IPS DF 19.7 (cell line): ENCODE measurements at places on chromosomes 7 and 10.

DNA sequence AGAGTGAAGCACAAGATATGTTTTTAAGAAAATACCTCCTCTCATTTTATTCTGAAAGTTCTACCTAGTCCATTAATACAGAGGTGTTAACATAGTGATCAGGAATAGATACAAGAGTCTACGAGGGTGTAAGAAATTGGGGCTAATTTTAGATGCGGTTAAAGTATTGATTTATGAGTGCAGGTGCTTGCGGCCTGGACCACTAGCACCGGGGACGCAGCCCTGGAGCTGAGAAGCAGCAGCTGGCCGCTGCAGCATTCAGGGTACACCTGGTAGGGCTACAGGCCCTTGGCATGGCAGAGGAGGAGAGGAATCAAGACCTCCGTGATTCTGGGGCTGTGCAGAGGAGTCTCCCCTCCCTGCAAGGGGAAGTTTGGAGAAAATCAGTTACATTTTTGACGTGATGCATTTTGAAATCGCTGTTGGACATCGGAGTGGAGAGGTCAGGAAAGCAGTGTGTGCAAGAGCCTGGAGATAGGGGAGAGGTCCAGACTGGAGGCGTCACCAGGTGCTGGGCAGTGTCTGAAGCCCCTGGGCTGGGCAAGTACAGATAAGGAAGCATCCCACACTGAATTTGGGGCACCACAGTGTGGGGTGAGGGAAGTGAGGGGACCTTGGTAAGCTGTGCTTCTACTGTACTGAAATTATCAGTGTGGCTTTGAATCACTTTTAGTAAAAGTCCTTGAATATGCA lies 112.3 kb downstream of the VWC2 start:
- no peak for DNase-seq

DNA sequence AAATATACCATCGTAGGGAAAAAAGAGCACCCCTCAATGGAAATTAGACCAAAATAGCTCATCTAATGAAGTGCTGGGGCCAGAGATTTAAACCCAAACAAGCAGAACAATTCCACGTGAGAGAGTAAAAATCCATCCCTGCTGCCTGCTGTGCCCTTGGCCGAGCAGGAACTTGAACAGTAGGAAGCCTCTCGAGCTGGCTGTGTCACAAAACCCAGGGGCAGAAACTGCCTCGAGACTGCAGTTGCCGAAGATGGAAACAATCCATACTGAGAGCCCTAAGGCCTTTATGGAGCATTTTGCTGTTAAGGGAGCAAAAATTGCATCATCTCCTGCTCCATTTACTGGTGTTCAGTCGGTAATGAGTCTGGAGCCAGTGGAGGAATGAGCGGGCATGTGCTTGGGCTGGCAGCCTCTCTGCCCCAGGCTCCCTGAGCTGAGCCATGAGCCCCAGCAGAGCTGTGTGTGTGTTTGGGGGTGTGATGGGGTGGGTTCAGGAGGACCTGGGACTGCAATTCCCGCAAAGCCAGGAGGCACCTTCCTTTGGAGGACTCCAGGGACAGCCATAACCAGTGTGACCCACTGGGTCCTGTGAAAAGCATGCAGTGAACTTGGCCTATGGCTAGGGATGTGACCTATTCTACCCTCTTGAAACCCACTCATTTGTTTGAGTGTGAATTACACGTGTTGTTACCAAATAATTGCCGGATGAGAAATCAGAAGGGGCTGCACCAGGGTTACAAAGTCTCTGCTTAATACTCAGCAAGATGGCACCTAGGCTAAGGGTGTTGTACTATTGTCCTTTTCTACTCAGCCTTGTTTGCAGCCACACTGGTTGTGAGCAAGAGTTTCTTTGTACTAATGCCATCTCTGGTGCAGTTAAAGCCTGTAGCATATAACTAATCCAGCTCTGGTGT lies 58.3 kb downstream of the CDHR3 start:
- no peak for DNase-seq

DNA sequence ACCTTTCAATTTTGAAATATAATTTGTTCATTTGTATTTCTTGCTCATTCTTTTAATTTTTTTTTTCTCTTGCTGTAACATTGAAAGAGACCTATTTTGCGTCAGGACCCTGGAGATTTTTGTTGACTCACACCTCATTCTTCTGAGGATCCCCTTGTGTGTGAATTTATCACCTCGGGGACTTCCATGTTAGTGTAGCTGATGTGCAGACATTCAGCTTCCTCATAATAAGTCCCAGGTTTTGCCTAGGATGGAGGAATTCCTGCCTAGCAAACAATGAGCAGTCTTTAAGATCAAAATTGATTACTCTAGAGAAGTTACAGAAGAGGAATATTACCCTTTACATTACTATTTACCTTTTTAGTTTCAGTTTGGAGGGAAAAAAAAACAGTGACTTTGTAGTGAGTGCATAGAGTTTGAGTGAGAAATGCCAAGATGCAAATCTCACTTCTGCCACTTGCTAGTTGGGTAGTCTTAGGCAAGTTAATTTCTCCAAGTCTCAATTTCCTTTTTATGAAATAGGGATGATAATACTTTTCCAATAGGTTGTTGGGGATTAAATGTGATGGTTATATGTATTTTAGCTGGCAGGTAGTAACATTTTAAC lies 14.3 kb downstream of the TES start:
- DNase-seq: no peak

DNA sequence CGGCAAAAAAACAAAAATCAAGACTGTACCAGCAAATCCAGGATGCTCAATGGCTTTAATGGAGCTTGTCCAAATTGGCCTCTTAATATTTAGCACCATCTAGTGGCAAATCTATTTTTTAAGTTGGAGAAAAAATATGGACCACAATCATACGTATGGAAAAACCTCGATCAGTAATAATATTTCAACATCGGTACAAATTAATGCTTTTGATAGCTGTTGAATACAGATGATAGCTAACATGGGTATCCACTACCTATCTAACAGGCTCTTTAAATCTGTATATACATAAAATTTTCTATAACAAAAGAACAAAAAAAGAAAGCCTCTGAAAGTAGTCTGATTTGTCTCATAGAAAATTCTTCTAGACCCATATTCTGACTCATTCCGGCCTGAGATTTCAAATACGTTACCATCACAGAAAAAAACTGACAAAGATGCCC lies 29.2 kb downstream of the COA1 start:
- DNase-seq: no peak

DNA sequence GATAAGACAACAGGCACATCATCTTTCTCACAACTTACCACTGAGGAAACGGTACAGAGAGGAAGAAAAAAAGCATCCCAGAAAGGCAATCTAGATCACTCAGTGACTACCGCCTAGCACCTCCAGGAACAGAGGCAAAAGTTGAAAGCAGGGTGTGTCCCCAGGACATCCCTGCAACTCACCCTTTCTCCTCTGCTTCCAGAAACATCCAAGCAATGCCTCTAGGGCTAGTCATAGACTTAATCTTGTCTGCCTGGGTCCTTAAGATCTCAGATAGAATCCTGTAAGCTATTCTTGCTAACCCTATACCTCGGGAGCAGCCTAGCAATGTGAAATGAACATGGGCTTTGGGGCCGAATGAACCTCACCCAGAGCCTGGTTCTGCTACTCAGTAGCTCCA lies 18.8 kb upstream of the PDCD4 start:
- DNase-seq: no peak

- no peak for DNase-seq
These were observed 497.7 kb downstream of the ARL4A start for GRCh38 chr7:13185139-13185538.

DNA sequence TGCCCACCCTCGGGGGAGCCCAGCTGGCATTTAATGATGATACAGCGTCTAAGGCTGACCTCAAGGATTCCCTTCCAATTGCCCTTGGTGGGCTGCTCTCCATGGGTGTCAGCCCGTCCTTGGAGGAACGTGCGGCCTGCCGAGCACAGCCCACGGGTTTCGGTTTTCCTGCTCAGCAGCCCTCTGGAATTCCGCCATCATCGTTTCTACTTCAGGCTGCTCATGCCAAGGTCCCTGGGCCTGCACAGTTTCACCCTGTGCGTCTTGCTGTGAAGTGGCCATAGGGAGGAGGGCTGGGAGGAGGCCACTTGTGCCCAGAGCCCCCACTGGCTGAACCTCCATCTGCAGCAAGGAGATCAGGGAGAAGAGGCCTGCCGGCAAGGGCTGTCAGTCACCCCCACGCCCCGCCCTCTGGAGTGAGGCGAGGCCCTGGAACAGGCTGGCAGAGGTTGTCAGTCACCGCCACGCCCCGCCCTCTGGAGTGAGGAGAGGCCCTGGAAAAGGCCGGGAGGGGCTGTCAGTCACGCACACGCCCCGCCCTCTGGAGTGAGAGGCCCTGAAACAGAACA lies 82.8 kb downstream of the CHST15 start:
- peak; percentile 80 for DNase-seq

GRCh38 chr10:4431114-4431863 lies 394.7 kb upstream of the AKR1E2 start:
- no peak for DNase-seq

- DNase-seq: no peak
These were observed 172.5 kb downstream of the IPMK start for GRCh38 chr10:58094985-58095718.

- no peak for DNase-seq
These were observed 41.6 kb downstream of the TEX36 start for GRCh38 chr10:125641398-125641797.

DNA sequence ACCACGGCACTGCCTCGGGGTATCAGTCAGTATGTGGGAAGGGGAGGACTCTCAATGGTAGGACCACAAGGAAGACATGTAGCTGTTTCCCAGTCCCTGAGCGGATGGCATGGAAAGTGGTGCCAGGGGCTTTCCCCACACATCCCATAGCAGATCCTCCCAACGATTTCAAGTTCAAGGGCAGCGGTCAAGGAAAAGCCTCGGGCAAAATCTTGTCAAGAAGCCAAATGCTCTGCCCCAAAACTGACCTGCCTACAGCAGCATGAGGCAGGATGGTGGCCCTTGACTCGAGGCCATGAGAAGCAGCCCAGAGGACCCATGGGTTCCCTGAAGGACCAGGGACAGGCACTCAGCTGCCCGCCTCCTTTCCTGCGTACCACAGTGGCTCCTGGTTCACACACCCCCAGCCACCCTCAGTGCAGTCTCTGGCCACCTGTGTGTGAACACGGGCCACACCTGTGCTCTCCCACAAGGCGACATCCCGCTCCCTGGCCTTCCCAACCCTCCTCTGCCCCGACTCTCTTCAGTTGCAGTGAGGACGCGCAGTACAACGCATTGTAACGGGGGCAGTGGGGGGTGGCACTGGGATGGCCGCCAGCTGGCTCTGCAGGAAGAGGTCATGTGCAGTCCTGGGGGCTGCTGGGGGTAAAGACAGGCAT lies 43.6 kb downstream of the CTBP2 start:
- DNase-seq: no peak

DNA sequence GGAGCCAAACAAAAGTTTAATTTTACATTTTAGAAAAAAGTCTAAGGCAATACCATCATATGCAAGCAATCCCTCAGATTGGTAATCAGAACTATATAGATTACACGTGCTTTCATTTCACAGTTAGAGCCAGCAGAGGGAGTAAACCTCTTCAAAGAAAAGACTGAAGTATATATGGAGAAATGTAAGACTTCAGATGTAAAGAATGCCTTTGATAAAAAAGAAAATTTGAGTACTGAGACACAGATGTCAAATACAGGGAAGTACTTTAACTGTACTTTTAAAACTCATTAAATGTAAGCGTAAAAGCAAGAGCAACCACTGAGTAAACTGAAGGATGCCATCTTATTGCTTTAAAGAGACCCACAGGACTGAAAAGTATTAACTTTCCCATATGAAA lies 101.4 kb upstream of the FAM133B start:
- no peak for DNase-seq

DNA sequence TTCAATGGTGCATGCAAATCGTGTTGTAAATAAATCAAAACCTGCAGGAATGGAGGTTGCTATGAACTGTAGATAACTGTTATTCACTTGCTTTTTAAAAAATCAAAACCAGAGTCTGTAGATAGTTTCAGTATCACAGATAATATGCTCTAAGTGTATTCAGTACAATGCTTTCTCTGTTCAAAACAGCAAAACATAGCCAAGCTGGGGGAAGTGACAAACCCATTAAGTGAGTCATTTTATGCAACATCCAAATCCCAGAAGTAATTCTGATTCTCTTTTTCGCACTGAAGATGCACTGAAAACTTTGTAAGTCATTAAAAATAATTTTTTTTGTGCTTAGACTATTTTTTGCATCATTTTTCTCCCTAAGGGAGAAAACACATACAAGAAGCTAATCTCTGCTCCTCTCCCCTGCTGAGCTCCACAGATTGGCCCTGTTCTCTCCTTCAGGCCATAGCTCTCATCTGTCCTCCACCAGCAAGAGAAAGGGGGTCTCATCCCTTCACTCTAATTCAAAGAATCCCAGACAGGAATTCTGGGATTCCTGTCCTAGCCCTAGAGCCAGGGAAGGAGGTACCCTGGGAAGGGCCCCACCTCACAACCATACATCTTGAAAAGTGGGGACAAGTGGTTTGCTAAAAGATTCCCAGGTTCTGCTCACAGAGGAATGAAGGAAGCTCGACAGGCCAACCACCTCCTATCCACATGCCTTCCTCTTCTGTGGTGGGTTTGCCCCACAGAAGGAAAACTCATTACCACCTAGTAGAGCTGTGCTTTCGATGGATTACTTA lies 4.9 kb downstream of the PRTFDC1 start:
- DNase-seq: no peak

- no peak for DNase-seq
These were observed 169.5 kb downstream of the DKK1 start for GRCh38 chr10:52483587-52483986.

GRCh38 chr10:14742382-14742781 lies 32.3 kb downstream of the FAM107B start:
- DNase-seq: no peak

DNA sequence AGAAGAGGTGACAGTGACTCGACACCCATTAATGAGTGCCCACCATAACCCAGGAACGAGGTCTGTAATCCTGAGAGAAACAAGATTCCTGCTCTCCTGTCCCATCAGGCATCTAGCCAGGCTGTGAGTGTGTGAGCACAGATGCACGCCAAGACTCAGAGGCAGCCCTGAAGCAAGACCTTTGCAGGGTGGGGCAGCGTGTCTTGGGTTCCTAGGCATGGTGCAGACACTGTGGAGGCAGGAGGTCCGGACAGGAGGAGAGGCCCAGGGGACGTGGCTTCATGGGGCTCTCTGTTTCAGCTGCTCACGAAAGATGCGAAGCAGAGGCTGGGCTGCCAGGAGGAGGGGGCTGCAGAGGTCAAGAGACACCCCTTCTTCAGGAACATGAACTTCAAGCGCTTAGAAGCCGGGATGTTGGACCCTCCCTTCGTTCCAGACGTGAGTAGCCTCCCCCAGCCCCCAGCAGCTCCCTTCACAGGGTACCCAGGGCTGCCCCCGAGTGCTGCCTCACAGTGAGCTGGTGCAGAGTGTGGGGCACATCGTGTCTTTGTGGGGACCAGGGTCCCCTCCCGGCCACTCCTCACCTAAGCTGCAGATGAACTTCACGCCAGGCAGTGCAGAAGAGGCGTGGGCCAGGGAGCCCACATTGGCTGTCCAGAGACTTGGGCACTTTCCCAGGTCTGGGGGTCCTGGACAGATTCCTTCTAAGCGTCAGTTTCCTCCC lies 94.5 kb downstream of the RGS10 start:
- no peak for DNase-seq

DNA sequence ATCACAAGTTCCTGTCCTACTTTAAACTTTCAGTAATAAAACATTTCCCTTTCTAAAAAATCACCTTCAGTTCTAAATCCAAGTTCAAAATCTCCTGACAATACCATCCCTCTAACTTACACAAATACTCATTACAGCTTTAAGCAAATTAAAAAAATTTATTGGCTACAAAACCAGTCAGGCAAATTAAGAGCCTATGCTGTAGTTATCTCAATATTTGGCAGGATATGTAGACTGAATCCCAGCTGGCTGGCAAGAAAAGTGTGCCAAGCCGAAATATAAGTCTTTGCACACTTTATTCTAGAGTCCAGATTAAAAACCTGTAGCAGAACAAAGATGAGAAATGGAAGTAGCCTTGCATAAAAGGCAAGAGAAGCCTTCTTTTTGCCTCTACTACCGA lies 9.5 kb downstream of the WAPL start:
- DNase-seq: no peak
